ENCODE measurements at places on chromosomes 16 and 17.

- no peak for ATAC-seq
These were observed 1.2 kb downstream of the BHLHA9 start for GRCh38 chr17:1271441-1271840.

GRCh38 chr17:39123627-39124026 lies 27.8 kb downstream of the PLXDC1 start:
- no peak for ATAC-seq

DNA sequence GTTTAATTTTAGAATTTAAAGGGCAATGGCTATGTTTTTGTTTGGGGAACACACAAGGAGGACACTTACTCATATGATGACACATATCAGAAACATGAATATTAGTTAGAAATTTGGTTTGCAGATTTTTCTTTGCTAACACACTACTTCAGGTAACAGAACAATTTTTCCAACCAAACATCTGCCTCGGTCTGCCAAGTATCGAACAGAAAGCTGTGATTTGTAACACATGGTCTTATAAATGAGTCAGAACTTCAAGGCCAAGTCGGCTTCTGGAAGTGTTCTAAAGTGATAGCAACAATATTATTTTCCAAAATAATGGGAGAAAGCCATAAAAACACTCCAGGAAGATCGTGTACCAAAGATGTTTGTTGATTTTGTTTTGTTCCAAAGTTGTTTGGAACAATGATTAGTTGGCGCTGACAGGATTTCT lies 75.9 kb upstream of the PMFBP1 start:
- no peak for ATAC-seq

GRCh38 chr17:13475574-13476223 lies 126.0 kb downstream of the HS3ST3A1 start:
- no peak for ATAC-seq

GRCh38 chr17:9090641-9091096 lies 69.4 kb downstream of the NTN1 start:
- ATAC-seq: no peak

- no peak for ATAC-seq
These were observed 29.5 kb upstream of the RBFOX1 start for GRCh38 chr16:7303052-7303610.

- peak; percentile 72 for ATAC-seq
These were observed 7.5 kb downstream of the PELP1 start for GRCh38 chr17:4696437-4696805.

- peak; percentile 0 for ATAC-seq
These were observed 586 bp downstream of the UBALD2 start for GRCh38 chr17:76265624-76266243.

DNA sequence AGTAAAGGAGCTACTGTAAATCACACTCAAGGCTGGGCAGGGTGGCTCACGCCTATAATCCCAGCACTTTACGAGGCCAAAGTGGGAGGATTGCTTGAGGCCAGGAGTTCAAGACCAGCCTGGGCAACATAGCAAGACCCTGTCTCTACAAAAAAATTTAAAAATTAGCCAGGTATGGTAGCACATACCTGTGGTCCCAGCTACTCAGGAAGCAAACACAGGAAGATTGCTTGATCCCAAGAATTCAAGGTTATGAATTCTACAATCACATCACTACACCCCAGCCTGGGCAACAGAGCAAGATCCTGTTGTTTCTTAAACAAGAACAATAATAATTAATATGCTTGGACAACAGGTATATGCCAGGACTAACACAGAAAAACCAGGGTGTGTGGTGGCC lies 13.2 kb downstream of the RHBDL3 start:
- ATAC-seq: no peak

GRCh38 chr16:57539072-57539796 lies 2.9 kb upstream of the CCDC102A start:
- ATAC-seq: peak; percentile 42

DNA sequence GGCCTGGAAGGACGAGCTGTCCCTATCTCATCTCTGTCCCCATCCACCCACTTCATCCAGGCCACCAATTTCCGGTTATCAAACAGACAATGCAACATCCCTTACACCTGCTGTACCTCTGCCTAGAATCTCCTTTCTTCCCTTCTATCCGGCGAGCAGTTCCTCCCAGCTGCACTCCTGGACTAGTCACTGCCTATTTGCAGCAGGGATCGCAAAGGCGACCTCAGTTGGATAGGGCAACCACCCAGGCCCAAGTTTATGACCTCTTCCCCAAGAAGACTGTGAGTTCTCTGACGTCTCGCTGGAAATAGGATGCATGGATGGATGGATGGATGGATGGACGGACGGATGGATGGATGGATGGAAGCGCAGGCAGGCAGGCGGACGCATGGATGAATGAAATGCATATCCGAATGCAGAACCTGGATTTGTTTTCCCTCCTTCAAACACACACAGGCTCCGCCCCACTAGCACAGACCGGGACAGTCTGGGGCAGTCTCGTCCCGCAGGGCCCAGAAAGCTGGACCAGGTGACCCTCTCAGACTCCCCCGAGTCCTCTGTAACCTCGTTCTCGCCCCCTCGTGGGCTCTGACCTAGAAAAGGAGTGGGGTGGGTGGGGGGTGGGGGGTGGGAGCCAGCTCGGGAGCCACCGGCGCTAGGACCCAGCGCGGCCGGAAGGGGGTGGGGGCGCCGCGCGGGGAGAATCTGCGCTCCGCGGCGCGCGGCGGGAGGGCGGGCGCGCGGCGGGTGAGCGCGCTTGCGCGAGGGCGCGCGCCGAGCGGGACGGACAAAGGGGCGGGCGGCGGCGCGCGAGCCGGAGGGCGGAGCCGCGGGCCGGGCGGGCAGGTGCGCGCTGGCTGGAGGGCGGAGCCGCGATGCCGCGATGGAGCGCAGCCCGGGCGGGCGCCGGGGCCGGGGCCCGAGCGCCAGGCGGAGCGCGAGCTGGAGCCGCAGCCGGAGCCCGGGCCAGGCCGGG lies at the start of gene SBK1:
SBK1 (plus strand) TSS at position 875 of the 976 bp plus-strand sequence. CDS start 24,867 bp downstream, outside the sequence.
- peak; percentile 97 for ATAC-seq

- ATAC-seq: no peak
These were observed 163.4 kb downstream of the HAPSTR1 start for GRCh38 chr16:9254863-9255262.

GRCh38 chr17:65518256-65518655 lies 43.2 kb downstream of the AXIN2 start:
- ATAC-seq: no peak
